ENCODE measurements at places on chromosomes 1 and 21.

- DNase-seq: no peak
These were observed 26.3 kb upstream of the ZNF648 start for GRCh38 chr1:182087719-182088350.

GRCh38 chr1:45035631-45036301, 23.7 kb downstream of the UROD start:
- DNase-seq: no peak

- DNase-seq: no peak
These were observed 8.2 kb downstream of the ADGRB2 start for GRCh38 chr1:31755850-31756492.

DNA sequence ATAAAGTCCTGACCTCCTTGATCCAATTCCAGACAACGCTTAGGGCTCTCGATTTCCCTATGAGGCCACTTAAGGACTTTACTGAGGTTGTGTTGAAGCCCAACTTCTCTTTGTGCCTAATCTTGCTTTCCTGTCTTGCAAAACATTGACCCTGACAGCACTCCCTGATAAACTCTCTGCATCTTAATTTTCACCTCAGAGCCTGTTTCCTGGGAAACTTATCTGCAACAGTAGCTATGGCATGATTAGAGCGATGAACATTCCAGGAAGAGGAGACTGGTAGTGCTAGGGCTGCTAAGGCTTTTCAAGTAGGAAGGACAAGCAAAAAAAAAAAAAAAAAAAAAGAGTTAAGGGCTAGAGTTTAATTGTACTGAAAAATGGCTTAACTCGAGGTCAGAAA, 118.9 kb downstream of the RGS21 start:
- no peak for DNase-seq

GRCh38 chr1:114219172-114219868, 65.7 kb upstream of the SYT6 start:
- no peak for DNase-seq

GRCh38 chr1:223835754-223836153, 10.0 kb downstream of the TP53BP2 start:
- no peak for DNase-seq

DNA sequence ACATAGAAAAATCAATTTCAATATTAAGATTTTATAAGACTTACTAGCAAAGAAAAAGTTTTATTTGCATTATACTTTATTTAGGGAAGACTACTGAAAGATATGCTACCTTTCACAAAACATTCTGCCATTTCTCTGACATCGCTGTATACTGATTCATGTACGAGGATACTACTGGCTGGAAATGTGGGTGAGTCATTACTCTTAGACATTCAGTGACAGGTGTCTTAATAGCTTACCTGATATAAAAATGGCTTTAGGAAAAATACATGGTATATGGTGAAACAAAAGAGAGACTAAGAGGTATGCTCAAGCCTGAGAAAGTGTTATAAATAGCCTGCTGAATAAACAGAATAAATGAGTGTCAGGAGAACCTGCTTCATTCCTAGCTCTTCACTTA, 73.0 kb upstream of the EXO1 start:
- DNase-seq: no peak

- DNase-seq: no peak
These were observed 4.1 kb upstream of the CHML start for GRCh38 chr1:241644259-241644658.

DNA sequence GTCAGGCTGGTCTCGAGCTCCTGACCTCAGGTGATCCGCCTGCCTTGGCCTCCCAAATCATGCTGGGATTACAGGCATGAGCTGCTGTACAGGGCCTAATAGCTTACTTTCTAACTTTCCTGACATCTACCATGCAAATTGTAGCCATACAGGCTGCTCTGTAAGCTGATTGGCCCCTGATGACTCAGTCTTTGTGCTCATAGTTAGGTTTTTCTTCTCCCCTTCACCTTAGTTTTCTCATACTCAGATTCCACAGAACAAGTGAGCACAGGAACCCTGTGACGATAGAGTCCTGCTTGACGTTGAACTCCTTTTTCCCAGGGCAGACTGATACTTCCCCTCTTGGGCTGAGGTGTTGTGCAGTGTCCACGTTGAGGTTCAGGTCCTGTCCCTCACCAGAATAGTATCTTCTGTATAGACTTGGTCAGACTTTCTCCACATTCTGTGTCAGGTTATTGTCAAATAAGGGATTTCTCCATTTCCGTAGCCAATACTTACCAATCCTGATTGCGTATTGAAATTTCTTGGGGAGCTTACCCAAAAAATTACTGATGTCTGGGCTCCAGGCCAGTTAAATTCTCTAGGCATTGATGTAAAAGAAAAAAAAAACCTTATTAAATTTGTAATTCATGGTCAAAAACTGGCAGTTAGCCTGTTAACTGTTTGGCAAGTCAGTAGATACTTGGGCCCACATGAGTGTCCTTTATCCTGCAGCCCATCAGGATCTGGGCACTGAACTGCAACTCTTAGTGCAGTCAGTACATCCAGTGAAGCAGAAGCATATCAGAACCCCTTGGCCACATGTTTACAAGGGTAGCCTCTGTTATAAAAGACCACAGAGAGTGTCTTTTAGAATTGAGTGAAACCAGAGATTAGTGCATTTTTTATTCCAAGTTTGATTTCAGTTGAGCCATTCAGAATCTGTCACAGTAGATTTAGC, 118.2 kb downstream of the DYRK1A start:
- no peak for DNase-seq
